Cardiac muscle cell (in vitro differentiated cells and primary cell): ENCODE measurements at places on chromosomes 3 and 15. TPM values are rescaled to one million over a fixed set of nuclear protein-coding genes. Genes with fewer than 3 reads are reported as not detected.

CISH gene
- total RNA-seq: 6.9 and 8.2 TPM in 2 replicates

GPR171 gene
- not detected in 2 replicates for total RNA-seq

PLS1 gene
- 2.7 and 5.0 TPM in 2 replicates for total RNA-seq

MKRN3 gene
- not detected in 2 replicates for total RNA-seq

DNA sequence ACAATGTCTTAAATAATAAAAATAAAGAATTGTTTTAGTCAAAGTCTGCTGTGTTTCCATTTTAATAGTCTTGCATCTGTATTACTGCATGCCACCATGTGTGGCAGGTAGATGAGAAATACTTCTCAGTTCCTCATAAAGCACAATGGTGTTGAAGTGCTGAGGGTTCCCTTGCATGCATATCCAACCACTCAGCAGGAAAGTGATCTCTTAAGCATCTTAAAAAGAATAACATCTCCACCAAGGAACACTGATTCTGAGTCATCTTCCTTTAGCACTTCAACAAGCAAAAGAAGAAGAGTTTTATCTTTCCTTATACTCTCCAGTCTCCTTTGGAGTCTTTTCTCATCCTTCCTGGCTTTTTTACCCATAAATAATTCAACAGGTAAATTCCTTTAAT, 602.0 kb downstream of the TBL1XR1 start:
- no peak for DNase-seq

DNA sequence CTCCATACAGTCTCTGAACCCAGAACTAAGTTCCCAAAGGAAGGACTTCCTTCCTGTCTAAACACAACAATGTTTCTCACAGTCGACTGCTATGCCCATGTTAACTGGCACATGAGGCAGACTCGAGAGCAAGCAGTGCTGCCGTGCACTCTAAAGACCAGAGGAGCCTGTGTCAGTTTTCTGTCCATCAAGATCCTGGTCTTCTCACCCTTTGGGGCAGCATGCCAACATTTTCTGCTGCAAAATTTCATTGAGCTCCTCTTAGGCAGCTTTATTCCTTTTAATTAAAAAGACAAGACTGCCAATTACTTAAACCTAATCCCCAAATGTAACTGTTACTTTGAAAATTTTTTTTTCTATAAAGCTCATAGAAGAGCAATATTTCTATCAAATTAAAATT, 205.1 kb downstream of the GAP43 start:
- DNase-seq: no peak

DNA sequence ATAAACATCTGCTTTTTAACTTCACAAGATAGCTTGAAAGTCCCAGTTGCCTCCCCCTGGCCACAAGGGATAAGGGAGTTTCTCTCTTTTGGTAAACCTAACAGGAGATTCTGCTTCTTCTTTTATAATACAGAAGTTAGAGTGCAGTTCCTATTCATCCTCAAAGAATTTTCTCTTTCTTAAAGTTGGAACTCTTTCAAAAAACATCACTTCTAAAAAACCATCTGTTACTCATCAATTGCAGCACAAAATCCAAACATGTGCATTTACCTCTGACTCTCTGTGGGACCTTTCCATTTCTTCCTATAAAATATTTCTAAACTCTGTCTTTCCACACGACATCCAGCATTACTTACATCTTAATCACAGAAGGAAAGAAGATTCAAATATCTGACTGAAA, 5.1 kb downstream of the DPH6 start:
- peak; percentile 45 for DNase-seq

DNA sequence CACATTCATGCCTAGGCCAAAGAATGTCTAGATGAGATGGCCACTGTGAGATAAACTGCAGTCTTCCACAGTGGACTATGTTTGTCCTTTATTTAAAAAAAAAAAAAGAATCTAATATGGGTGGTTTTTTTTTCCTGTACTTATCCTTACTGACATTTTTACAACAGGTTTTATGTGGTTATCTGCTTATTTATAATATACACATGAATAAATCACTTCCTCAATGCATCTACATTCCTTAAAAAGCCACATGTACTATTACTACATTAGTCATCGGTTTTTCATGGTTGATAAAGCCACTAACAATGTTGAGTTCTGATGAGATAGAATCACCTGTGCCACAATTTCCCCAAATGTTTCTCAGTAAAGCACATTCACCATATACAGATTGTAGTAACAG, 341.3 kb upstream of the THBS1 start:
- no peak for DNase-seq

GRCh38 chr3:139319428-139320402, 24.1 kb upstream of the MRPS22 start:
- DNase-seq: peak; percentile 46
